Esophagus squamous epithelium (tissue), 5 donors: ENCODE measurements at places on chromosomes 4 and X.

DNA sequence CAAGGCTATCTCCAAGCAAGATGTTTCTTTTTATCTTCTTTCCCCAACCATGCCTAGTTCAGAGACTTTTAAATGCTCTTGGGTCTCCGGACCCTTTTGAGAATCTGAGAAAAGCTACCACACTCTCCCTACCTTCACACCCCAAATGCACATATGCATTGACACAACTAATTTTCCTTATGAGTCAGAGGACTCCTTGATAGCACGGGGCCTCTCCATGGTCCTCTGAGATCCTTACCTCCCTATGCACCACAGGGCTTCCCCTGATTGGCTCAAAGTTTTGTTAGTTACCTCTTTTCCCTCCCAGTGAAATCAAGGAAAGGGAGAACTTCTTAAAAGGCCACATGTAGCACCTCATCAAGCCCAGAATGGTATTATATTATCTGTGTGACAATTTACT lies 86.8 kb upstream of the ATP6AP2 start:
- DNase-seq = no peak
- no peaks in the 10 kb centered on the region for H3K4me1 ChIP-seq
- no peak overlapping the region for H3K4me3 ChIP-seq
- no peaks in the 10 kb centered on the region for H3K36me3 ChIP-seq
- no peak overlapping the region for H3K27ac ChIP-seq

DNA sequence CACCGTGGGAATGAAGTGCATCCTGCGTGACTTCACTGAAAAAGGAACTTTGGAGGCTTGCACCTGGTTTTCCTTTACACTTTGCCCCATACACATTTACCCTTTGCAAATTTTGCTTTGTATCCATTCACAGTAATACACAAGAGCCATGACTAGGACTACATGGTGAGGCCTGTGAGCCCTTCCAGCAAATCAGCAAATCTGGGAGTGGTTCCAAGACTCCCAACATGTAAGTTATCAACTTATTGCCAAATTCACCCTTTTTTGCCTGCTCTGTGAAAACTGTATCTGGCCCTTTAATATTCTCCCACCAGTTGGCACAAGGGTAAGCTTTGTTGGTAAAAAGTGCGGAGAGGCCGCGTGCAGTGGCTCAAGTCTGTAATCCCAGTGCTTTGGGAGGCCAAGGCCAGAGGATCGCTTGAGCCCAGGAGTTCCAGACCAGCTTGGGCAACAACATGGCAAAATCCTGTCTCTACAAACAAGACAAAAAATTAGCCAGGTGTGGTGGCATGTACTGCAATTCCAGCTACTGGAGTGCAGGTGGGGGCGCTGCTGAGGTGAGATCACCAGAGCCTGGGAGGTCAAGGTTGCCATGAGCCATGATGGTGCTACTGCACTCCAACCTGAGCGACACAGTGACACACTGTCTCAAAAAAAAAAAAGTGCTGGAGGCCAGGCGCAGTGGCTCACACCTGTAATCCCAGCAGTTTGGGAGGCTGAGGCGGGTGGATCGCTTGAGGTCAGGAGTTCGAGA lies 5.0 kb downstream of the PRMT9 start:
- no peak overlapping the region for H3K27ac ChIP-seq
- H3K4me1 ChIP-seq = peaks cover 15% of the 10 kb centered on the region
- no peaks in the 10 kb centered on the region for H3K27me3 ChIP-seq
- H3K4me3 ChIP-seq = no peak overlapping the region
- no peak for DNase-seq
- H3K36me3 ChIP-seq = no peaks in the 10 kb centered on the region

DNA sequence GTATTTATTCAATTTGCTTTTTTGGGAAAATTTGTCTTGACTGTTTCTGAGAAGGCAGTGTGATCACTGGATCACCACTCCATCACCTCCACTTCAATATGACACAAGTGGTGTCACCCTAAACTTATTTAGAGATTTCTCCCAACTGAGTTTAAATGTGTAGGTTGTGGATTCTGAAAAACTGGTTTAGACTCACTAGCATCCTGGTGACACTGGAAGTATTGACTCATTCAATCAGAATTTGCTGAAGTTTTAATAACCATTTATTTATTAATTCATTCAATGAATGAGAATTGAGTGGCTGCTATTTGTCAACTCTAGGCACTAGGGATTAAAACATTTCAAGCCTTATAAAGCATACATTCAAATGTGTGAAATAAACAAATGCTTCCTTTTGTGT lies 819.1 kb upstream of the EPHA5 start:
- no peak for DNase-seq
- no peak overlapping the region for H3K4me3 ChIP-seq
- H3K4me1 ChIP-seq = no peaks in the 10 kb centered on the region
- H3K36me3 ChIP-seq = no peaks in the 10 kb centered on the region
- H3K27me3 ChIP-seq = no peaks in the 10 kb centered on the region

DNA sequence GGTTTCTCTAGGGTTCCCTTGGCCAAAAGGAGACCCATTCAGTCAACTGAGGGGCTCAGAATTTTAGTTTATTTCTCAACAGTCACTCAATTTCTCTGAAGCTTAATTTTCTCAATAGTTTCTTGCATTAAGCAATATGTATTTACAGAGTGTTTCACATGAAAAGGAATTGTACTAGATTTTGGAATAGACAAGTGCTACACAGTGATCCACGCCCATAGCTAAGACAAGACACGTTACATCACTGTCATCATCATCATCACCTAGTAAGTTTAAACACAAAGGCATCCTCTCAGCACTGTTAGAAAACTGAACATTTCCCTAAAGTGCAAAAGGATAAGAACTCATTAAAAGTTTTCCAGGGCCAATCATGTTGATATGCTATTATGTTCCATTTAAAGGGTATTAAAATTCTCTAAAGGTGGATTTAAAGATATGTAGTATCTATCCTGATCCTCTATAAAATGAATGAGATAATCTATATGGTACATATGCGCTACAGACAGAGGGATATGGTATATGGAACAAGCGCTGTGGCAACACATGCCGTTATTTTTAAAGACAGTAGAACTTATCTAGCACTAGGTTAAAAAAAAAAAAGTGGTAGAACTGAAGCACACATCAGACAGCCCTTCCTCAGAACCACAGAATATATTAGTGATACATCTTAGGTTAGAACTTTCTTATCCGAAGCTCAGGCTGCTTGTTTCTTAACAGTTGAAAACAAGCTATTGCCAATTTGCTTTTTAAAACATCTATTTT lies 12.1 kb downstream of the PPA2 start:
- H3K27me3 ChIP-seq = no peaks in the 10 kb centered on the region
- no peaks in the 10 kb centered on the region for H3K4me1 ChIP-seq
- no peak overlapping the region for H3K4me3 ChIP-seq
- peaks cover 3% of the 10 kb centered on the region for H3K36me3 ChIP-seq
- DNase-seq = no peak

DNA sequence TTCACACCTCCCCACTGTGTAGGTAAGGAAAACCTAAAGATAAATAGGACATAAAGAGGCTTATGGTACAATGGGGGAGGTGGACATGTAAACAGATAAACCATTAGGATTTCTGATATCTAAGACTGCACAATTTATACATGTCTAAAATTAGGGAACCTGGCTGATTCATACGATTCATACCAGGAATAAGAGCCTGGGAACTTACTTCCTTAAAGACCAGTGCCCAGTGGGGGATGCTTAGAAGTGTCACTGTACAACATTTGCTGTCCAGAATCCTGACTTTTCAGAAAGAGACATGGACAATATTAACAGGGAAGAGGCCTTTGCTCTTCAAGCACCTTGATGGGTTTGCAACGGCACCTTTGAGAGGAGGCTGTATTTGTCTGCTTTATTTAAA lies 116.8 kb upstream of the KIT start:
- H3K27ac ChIP-seq = no peak overlapping the region
- H3K4me1 ChIP-seq = peaks cover 11% of the 10 kb centered on the region
- H3K36me3 ChIP-seq = no peaks in the 10 kb centered on the region
- no peaks in the 10 kb centered on the region for H3K27me3 ChIP-seq
- H3K4me3 ChIP-seq = no peak overlapping the region

DNA sequence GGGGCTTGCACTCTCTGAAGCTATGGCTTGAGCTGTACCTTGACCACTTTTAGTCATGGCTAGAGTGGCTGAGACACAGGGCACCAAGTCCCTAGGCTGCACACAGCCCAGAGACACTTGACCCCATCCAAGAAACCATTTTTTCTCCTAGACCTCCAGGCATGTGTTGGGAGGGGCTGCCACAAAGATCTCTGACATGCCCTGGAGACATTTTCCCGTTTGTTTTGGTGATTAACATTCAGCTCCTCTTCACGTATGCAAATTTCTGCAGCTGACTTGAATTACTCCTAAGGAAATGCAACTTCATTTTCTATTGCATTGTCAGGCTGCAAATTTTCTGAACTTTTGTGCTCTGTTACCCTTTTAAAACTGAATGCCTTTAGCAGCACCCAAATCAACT lies 142.6 kb downstream of the TECRL start:
- no peak overlapping the region for H3K27ac ChIP-seq
- DNase-seq = no peak
- H3K36me3 ChIP-seq = no peaks in the 10 kb centered on the region

GRCh38 chrX:97672138-97672537 lies 788.4 kb downstream of the RPA4 start:
- no peak overlapping the region for H3K27ac ChIP-seq
- no peaks in the 10 kb centered on the region for H3K27me3 ChIP-seq
- H3K4me3 ChIP-seq = no peak overlapping the region
- DNase-seq = no peak
- no peaks in the 10 kb centered on the region for H3K36me3 ChIP-seq
